ENCODE measurements at places on chromosomes 1 and 21.
A peak's percentile ranks its signal among the peaks of the same experiment; 100 is the strongest.

- peak; percentile 53 for DNase-seq
Measured at GRCh38 chr1:39981945-39982344, 27.0 kb downstream of the MFSD2A start.

GRCh38 chr1:193705554-193705981 lies 519.2 kb upstream of the B3GALT2 start:
- DNase-seq, result no peak

GRCh38 chr1:3428899-3429298 lies 25.6 kb upstream of the ARHGEF16 start:
- no peak for DNase-seq

DNA sequence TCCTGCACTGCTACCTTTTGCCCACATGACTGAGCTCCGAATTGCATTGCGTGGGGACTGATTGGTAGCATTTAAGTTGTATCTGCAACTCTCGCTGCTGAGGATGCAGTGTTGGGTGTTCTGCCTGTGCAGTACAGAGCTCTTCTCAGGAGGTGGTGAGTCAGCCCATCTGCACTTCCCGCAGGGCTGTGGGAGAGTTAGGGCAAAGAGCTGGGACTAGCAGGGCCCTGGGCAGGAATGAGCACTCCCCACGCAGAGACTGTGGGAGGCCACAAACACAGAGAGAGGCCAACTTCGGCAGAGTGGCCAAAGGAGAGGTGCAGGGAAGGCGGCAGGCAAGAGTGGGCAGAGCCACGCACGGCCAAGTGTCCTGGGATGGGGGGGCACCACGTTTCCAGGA lies 244.7 kb downstream of the SIPA1L2 start:
- no peak for DNase-seq

DNA sequence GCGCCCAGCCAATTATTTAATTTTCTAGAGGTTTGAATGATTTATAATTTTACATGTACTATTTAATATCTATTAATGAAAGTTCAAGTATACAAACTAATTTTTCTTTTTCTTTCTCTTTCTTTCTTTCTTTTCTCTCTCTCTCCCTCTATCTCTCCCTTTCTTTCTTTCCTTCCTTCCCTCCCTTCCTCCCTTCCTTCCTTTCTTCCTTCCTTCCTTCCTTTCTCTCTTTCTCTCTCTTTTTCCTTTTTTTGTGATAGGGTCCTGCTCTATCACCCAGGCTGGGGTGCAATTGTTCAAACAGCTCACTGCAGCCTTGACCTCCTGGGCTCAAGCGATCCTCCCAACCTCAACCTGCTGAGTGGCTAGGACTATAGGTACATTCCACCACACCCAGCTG lies 16.1 kb upstream of the KIF14 start:
- DNase-seq, result no peak

- DNase-seq, result no peak
Measured at GRCh38 chr1:204380293-204380831, 20.6 kb upstream of the PLEKHA6 start.

DNA sequence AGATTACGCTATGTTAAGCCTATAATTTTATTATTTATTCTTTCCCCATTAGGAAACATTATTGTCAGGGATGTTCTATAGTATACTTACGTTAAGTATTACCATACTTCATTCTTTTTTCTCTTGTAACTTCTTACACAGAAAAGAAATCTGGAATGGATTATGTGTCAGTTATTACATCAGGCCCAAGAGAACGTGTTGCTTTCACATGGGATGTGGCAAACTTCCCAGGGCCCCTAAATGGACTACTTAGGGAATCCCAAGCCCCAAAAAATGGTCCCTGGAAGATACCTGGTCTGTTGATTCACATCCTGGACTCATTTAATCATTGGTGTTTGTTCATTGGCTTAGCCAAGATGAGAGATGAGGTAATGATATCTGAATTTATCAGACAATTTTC lies 249.8 kb downstream of the NRIP1 start:
- DNase-seq, result no peak

DNA sequence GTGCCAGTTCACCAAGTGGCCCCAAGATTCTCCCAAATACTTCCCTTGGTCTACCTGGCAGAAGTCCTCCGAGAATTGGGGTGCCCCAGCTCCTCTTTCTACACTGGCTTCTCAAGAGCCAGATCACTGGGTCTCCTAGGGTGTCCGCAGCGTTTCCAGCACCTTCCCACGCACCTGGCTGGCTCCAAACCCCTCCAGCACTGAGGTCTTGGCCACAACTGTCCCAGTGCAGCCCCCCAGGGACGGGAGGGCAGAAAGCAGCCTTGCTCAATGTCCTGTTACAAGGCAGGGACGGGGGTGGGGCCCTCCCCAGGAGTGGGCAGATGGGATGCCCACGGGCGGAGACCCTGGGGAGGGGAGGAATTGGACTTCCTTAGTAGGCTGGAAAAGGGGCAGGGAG lies 1.1 kb downstream of the ECE1 start:
- no peak for DNase-seq

GRCh38 chr1:93549811-93550210 lies 101.9 kb downstream of the FNBP1L start:
- DNase-seq, result no peak

DNA sequence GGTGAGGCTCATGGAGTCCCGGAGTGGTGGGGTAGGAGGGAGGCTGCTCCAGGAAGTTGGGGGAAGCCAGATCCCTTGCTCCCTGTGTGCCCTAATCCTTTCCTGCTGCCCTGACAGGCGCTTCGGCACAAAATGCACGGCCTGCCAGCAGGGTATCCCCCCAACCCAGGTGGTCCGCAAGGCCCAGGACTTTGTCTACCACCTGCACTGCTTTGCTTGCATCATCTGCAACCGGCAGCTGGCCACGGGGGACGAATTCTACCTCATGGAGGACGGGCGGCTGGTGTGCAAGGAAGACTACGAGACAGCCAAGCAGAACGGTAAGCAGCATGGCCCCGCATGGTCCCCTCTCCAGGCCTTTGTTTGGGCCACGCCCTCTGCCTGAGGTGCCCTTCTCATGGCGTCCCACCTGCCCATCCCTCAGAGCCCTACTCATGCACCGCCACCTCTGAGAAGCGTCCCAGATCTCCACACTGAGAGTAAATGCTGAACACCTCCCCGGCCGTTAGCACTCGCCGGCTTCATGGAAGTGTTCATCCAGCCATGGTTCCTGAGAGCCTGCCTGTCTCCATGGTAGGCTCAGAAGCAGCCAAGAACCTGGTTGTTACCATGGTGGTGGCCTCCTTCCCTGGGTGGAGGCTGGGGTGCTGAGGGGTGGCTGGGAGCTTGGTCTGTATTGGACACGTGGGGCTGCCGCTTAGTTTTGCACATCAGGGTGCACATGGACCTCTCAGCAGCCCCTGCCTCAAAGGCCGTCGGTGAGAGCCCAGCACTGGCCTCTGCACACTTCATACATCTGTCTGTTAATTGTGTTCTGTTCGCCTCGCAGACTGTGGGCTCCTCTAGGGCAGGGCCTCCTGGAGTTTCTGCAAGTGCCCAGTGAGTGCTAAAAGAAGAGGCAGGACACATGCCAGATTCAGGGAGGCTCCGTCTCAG lies 36.5 kb downstream of the LHX4 start:
- no peak for DNase-seq

GRCh38 chr1:7960867-7961215 lies 670 bp upstream of the PARK7 start:
- DNase-seq, result no peak

- DNase-seq, result no peak
Measured at GRCh38 chr1:232105561-232105960, 479.0 kb downstream of the DISC1 start.

DNA sequence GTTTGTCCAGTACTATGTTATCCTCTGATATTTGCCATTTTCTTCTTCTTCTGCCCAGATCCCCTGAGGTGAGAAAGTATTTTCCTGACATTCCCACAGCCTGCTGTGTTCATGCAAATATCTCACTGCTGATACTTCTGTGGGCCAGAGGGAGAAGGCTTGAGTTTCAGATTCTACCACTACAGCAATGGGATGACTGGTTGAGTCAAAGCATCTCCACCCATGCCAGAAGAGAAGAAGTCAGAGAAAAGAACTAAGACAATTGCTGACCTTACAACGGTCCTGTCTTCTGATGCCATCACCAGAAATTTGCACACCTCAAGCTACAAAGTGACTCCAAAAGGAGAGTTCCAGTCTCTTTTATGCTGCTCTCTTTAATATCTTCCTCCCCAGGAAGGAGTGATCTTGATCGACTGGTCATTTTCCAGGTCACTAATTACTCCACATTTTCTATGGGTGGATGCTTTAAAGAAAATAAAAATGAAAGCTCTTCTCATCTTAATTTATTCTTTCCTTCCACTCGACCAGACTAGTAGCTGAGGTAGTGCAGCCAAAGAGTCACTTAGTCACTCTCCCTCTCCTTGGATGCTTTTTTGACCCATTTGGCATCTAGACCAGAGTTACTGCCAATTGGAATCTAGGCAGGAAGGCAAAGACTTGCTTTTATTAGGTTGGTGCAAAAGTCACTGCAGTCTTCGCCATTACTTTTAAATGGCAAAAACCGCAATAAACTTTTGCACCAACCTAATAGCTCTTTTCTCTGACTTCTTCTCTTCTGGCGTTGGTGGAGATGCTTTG lies 195.1 kb downstream of the PTPRC start:
- no peak for DNase-seq

- DNase-seq, result no peak
Measured at GRCh38 chr1:26305667-26306289, 658 bp downstream of the UBXN11 start.

- no peak for DNase-seq
Measured at GRCh38 chr1:43986712-43987111, 4.7 kb upstream of the CCDC24 start.

DNA sequence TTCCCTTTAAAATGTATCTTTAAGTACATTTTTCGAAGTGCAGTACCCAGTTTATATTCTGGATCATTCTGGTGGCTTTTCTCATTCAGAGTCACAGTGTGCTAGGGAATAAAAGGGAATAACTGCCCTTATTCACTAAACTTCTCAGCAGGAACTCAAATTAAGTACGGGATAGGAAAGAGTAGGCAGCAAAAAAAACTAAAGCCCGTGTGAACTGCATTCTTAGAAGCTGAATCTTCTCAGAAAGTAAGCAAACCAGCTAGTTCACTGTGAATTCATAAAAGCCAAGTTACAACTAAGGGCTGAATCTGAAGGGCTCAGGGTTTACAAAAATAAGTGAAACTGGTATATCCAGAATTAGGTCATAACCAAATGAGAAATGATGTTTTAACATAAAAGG lies 22.0 kb downstream of the PRPF38A start:
- DNase-seq, result no peak

- no peak for DNase-seq
Measured at GRCh38 chr21:21188513-21189195, 190.4 kb downstream of the NCAM2 start.

DNA sequence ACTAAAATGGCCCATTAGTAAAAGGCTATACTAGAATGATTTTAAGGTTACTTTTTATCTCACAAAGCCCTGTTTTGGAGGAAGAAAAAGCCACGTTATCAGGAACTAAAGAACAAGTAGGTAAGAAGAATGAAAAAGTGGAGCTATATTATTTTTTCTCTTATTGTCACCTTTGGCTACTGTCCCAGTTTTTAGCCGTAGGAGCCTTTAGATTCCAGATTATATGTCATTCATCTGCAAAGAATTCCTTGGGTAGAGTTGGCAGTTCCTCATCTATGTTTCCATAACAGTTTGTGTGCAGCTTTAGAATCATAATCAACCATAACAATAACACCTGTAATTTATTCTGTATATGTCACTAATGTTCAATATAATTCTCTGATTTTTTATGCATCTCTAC lies 83.8 kb downstream of the TPR start:
- DNase-seq, result no peak

DNA sequence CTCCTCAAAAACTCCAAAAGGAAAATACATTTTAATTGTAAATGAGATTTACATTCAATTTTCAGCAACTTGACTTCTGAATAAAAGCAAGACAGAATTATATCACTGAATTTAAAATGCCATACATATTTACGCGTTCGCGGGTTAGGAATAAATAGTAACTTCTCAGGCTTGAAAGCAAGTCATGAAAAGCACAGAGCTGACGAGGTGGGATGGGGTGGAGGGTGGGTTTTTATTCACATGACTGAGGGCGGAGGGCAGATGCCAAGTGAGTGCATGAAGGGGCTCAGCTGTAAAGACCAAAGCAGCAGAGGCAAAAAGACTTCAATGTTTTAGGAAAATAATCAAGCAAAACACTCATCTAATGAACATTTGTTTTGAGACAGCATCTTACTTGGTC lies 5.7 kb downstream of the CEP104 start:
- DNase-seq, result no peak

DNA sequence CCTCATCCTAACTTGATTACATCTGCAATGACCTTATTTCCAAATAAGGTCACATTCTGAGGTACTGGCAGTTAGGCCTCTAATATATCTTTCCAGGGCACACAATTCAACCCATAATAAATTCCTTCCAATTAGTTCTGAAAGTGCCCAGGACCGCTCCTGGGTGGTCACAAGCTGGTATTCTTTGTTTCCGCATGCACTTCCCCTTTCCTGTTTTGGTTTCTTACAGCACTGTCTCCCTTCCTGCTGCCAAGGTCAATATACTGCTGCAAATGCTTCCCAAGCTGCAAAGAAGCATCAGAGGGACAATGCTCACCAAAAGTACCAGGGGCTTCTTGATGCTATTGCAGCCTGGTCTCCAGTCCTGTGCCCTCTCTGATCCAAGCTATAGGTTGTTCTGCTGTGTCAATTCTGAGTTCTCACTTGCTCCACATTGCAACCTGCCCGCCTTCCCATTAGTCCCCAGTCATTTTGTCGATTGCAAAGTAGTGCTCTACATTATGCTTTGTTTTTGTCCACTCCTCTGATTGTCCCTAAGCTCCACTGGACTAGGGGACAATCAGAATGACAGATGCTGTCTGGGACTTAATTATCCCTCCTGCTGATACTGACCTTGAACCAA lies 13.9 kb upstream of the XPR1 start:
- no peak for DNase-seq

DNA sequence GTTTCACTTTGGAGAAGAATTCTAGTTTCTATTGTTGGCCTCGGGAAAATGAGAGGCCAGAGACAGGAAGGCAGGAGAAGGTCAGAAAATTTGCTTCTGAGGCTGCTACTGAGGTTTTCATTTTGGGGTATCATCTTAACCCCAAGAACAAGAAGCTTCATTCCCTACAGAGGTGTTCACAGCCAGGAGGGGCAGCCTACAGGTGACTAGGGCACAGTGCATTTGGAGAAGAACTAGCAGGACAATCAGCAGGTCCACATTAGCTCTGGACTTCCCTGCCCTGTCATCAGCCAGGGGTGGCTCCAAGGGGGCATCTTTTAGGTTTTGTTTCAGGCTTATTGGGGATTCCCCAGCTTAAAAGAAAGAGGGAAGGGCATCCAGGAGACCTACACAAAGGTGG lies 12.1 kb upstream of the ZNF496 start:
- no peak for DNase-seq

DNA sequence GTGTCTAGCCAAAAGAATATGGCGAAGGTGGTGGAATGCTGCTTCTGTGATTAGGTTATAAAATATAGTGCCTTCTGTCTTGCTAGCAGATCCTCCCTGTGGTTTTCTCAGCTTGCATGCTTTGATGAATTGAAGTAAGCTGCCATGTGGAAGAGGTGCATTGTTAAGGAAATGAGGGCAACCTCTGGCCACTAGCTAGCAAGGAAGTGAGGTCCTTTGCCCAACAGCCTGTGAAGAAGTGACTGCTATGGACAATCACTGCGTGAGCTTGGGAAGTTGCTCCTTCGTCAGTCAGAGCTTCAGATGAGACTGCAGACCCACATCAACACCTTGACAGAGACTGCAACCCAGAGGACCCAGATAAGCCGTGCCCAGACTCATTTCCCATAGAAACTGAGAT lies 109.4 kb downstream of the GIPC2 start:
- DNase-seq, result no peak

GRCh38 chr1:39720094-39720999 lies 18.3 kb upstream of the PPIE start:
- peak; percentile 78 for DNase-seq
